8988T (cell line): ENCODE measurements at places on chromosomes 6 and 20.

GRCh38 chr6:92166666-92167065 is 1252.7 kb downstream of the EPHA7 start:
- no peak for DNase-seq

DNA sequence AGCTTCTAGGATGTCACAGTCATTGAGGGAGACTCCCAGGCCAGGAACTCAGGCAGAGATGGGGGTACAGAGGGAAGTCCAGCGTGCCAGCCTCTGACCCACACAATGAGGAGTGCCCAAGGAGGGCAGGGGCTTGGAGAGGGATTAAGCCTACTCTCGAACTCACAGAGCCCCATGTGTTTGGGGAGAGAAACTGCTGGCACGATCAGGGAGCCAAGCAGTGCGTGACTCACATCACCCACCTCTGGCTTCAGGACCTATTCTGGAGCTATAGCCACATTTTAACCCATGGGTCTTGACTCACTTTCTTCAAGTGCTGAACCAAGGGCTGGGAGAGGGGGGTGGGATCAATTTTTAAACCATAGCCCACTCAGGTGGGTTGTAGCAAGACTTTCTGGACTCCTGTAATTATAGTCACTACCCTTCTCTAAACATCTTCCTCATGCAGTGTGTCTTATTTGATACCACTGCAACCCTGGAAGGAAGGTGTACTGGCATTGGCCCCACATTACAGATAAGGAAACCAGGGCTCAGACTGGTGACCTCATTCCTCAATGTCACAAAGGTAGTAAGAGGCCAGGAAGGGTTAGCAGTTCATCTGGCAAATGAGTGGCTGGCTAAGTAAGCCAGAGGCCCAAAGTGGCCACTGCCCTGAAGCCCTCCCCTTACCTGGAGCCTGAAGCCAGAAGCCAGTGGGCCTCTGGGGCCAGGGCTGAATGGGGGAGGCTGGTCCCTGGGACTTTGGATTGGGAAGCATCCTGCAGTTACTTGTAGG is 12.0 kb downstream of the FOXP4 start:
- DNase-seq = no peak

DNA sequence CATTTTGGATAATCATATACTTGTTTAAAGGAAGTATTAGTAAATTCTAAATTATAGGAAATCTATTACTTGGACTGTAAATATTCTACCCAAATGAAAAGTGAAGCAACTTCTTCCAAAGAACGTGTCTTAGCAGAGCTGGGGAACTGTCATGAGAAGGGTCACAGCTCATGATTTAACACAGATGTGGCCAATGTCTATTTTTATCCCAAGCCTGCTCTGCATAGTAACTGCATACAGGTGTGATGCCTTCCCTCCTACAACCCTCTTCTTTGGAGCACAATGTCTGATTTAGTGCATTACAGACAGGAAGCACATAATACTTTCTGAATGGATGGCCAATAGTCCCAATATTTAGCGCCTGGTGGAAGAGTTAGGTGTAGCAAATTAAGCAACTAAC is 138.7 kb upstream of the THEMIS start:
- DNase-seq = no peak

DNA sequence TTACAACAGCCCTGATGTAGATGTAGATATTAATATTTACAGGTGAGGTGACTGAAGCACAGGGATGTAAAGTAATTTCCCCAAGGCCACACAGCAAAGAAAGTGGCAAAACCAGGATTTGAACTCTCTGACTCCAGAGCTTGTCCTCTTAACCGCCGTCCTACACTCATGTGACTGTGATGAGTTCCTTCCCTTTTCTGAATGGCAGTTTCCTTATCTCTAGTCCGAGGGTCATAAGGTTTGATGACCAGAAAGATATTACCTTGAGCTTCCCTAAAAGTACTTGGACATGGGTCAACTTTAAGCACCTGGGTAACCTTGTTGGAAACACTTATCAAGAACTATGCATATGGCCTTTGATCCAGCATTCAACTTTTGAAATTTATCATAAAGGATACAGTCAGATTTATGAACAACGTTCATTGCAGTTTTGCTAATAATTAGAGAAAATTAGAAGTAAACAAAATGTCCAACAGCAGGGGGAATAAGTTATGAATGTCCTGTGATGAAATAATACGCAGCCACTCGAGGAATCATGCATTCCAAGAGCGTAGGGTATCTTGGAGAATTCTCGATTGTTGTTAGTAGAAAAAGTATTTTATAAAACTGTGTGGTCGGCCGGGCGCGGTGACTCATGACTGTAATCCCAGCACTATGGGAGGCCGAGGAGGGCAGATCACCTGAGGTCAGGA is 2.3 kb upstream of the TLDC2 start:
- no peak for DNase-seq

DNA sequence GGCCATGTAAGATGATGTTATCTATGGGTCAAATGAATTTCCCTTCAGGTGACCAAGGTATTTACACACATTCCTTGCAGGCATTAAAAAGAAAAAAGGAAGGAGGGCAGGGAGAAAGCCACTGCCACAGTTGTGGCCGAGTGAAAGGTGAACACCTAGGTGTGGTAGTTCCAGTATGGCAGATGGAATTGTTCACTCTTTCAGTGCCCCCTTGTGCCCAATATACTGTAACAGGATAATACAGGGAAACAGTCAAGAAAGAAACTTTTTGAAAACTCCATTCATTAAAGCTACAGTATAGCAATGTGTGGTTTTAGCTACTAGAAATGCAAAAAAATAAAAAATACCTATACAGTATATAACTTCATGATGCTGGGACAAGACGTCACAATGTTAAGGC is 52.1 kb downstream of the BMP2 start:
- no peak for DNase-seq

- DNase-seq = no peak
Measured at GRCh38 chr6:27679964-27680694, 207.2 kb upstream of the ZNF184 start.

DNA sequence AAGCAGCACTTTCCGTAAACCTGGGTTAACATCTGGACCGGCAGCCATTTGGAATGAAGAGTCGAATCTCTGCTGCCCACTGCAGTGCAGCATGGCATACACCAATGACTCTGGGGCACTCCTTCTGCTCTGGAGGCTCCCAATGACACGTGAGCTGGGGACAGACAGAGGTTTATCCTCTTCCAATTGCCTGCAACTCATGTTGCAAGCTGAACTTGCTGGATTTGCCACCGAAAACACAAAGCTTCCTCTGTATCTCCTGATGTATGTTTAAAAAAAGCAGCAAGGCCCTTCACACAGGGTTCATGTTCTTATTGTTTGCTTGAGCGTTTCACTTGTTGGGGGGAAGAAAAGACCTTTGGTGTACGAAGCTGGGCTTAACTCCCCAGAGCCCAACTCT is 10.8 kb downstream of the NCOA5 start:
- no peak for DNase-seq

GRCh38 chr6:14950103-14950969 is 295.5 kb upstream of the JARID2 start:
- DNase-seq = no peak

GRCh38 chr20:51494241-51495110 is 48.0 kb downstream of the NFATC2 start:
- DNase-seq = no peak

GRCh38 chr6:144266091-144266649 is 19.0 kb upstream of the UTRN start:
- no peak for DNase-seq

DNA sequence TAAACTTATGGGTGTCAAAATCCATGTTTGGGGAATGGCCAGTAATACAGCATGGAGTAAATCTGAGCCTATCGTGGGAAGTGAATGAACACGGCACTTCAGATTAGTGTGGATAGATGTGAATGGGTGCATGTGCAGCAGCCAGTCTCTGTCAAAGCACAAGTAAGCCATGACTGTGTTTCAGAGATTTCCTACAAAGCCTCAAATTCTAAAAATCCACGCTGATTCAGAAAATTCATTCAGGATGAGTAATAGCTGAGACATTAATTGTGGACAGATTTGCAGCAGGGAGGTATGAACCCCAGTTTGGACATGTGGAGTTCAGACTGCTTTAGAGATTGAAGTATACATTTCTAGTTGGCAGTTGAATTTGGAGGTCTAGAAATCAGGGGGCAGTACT is 115.1 kb downstream of the QKI start:
- no peak for DNase-seq

GRCh38 chr20:6886065-6886729 is 118.7 kb downstream of the BMP2 start:
- DNase-seq = no peak

DNA sequence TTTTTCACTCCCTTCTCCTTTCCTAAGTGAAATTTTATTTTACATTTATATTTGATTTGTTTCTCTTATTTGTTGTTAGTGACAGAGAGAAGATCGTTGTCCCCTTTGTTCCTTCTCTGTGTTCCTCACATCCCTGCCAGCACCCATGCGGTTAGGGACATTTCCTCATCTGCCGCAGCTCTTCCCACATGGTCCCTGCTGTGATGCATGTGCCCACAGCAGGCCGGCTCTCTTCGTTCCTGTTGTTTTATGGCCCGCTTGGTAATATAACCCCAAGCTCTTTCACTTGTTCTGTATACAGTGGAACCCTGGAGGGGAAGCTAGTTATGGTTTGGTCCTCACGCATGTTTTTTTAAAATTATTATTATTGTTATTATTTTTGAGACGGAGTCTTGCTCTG is 23.6 kb downstream of the DTD1 start:
- DNase-seq = no peak

DNA sequence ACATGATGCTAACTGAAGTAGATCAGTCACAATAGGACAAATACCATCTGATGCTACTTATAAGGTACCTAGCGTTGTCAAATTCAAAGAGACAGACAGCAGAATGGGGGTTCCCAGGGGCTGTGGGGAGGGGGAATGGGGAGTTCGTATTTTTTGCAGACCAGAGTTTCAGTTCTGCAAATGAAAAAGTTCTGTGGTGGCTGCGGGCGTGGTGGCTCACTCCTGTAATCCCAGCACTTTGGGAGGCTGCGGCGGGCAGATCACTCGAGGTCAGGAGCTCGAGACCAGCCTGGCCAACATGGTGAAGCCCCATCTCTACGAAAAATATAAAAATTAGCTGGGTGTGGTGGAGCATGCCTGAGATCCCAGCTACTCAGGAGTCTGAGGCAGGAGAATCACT is 68.1 kb downstream of the SLC22A23 start:
- DNase-seq = no peak

DNA sequence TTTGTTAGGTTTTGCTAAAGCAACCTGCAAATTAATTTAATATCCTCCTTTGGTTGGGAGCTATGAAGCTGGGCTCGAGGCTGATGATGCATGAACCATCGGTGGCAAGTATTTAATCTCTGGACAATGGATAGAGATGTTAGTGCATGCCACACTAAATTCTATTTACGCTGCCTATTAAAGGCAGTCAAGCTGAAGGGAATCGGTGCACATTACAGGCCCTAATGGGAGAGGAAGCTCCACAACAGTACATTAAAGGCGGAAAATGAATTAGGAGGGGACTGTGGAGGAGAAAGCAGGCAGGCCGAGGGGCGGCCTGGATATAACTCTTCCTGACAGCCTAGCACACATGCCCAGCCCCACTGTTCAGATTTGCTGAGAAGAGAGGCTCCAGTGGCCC is 132.4 kb upstream of the MAFB start:
- DNase-seq = no peak

GRCh38 chr20:16025084-16025483 is 548.2 kb downstream of the KIF16B start:
- DNase-seq = no peak

GRCh38 chr6:68747110-68747790 is 112.2 kb downstream of the ADGRB3 start:
- DNase-seq = no peak

GRCh38 chr6:149140910-149141290 is 176.6 kb upstream of the TAB2 start:
- DNase-seq = no peak

DNA sequence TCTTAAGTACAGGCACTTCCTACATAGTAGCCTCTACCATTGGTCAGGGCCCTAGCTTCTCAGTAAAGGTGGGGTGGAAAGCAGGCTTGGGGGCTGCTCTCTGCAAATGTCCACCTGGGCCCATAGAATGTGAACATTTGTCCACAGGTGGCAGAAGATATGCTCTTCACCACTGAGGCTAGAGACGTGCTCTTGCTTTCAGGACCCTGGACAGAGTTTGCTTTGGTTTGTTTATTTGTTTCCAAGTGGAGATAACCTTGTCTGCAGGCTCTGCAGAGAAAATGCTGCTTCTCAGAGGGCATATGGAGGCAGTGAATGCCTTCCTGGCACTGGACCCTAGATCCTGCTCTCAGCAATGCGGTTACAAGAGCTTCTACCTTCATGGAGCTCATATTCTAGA is 129.0 kb downstream of the F13A1 start:
- no peak for DNase-seq

DNA sequence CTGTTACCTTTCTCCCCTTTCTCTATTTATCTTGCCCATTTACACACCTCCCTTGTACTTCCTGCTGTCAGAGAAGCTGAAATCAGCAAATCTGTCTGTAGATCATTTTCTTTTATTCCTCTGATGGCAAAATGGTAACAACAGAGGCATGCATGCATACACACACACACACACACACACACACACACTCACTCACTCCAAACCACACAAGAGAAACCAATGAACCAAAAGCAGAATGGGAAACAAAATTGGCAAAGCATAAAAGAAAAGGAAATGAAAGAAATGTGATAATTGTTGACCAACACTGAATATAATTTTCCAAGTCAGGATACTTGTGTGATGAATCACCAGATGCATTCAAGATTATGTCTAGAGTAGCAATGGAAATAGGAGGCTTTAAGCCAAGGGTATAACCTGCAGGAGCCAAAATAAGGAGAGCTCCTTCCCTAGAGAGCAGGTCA is 172.4 kb downstream of the PLCB4 start:
- no peak for DNase-seq

DNA sequence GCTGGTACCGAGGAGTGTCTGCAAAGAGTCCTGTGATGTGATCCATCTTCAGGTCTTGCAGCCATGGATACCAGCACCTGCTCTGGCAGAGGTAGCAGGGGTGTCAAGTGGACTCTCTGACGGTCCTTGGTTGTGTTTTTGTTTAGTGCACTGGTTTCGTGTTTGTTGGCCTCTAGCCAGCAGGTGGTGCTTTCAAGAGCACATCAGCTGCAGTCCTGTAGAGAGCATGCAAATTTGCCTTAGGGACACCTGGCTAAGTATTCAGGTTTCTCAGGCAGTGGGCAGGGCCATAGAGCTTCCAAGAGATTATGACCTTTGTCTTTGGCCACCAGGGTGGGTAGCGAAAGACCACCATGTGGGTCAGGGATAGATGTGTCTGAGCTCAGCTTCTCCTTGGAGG is 14.5 kb upstream of the RGS17 start:
- DNase-seq = no peak
